ENCODE measurements at places on chromosomes 16 and 17.

GRCh38 chr17:77391668-77392375 is 251.1 kb downstream of the SEC14L1 start:
- peak; percentile 83 for DNase-seq

- no peak for DNase-seq
These were observed 808 bp upstream of the RGS11 start for GRCh38 chr16:276426-277077.

GRCh38 chr16:50861451-50861850 is 119.6 kb downstream of the CYLD start:
- no peak for DNase-seq

GRCh38 chr16:81443688-81444447 is 740 bp upstream of the CMIP start:
- DNase-seq, result no peak

- DNase-seq, result no peak
These were observed 114.7 kb downstream of the NOG start for GRCh38 chr17:56708220-56708558.

DNA sequence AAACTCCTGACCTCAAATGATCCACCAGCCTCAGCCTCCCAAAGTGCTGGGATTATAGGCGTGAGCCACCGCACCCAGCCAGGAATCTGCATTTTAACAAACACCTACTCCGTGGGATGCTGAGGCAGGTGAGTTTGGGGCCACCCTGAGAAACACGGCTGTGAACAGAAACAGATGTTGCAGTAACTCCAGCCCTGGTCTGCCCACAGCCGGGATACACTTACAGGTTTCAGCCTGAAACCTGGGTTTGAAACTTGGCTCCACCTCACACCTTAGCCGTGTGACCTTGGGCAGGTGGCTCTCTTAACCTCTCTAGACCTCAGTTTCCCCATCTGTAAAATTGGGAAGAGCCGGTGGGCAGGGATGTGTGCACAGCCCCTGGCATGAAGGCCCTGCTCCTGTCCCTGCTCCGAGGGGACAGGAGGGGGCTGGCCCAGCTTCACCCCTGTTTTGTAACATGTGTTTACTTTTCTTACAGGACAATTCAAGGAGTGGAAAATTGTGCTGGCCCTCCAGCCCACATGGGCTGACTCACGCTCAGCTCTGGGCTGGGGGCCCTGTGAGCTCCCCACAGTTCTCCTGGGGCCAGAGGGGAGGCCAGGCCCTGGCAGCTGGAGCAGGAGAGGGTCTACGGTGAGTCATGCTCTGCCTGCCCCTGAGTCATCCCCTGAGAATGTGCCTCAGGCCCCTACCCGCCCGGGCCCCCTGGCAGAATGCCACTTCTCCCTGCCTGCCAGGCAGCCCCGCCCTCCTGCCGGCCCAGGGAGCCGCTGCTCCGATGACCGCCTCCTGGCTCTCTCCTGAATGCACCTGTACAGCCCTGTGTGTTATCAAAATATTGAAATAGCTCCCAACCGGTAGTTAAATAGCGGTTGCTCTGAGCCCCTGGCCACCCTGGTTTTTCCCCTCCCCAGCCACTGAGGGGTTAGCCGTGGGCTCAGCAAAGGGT is 7.7 kb upstream of the PPL start:
- DNase-seq, result peak; percentile 95
